Prostate gland (tissue), 2 donors: ENCODE measurements at places on chromosomes 13 and 19.

DNA sequence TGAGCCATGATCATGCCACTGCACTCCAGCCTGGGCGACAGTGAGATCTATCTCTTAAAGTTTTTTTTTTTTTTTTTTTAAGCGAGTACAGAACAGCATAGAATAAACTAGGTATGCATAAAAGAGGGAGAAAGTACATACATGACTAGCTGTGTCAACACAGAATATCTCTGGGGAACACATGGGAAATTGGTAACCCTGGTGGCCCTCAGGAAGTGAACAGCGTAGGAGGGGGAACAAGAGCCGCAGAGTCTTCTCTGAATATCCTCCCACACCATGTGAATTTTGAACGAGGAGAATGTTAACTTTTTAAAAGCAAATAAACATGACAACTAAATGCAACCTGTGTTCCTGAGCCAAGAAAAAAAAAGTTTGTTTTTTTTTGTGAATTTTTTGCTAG is 15.2 kb downstream of the PHLDB3 start:
- DNase-seq, result no peak

DNA sequence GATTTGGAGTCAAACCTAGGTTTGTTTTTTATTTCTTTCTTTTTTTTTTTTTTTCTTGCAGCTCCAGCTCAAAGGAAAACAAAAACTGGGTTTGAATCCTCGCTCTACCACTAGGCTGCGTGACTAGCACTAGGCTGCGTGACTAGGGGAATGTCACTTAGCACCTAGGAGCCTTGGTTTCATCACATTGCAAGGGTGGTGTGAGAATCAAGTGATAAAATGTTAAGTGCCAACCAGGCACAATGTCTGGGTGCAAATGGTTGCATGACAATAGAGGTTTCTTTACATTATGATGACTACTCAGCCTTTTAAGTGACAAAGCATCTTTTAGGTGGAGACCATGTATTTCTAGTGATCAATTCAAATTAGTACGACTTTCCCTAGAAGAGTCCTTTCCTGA is 27.9 kb downstream of the RCBTB2 start:
- DNase-seq, result no peak

- no peak for DNase-seq
Measured at GRCh38 chr13:102930566-102930965, 84.7 kb downstream of the ERCC5 start.

DNA sequence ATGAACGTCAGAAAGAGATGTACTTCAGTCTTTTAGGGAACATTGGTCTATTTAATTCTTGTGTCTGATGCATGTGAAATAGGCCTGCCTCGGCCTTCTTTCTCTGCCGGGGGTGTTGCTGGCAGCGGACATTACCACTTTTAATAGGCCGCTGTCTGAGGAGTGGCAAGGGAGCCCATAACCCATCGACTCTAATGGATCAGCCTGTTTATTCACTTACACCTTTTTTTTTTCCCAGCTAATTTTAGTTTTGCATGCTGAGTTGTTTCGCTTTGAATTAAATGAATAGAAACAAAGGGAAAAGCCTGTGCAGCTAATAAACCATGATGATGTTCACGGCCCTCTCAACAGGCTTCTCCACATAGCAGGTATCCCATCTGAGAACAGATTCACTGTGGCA is 78.4 kb downstream of the KCTD15 start:
- no peak for DNase-seq

GRCh38 chr13:34634448-34634847 is 307.6 kb upstream of the NBEA start:
- DNase-seq, result no peak

GRCh38 chr13:80841414-80841813 is 500.5 kb upstream of the SPRY2 start:
- no peak for DNase-seq

DNA sequence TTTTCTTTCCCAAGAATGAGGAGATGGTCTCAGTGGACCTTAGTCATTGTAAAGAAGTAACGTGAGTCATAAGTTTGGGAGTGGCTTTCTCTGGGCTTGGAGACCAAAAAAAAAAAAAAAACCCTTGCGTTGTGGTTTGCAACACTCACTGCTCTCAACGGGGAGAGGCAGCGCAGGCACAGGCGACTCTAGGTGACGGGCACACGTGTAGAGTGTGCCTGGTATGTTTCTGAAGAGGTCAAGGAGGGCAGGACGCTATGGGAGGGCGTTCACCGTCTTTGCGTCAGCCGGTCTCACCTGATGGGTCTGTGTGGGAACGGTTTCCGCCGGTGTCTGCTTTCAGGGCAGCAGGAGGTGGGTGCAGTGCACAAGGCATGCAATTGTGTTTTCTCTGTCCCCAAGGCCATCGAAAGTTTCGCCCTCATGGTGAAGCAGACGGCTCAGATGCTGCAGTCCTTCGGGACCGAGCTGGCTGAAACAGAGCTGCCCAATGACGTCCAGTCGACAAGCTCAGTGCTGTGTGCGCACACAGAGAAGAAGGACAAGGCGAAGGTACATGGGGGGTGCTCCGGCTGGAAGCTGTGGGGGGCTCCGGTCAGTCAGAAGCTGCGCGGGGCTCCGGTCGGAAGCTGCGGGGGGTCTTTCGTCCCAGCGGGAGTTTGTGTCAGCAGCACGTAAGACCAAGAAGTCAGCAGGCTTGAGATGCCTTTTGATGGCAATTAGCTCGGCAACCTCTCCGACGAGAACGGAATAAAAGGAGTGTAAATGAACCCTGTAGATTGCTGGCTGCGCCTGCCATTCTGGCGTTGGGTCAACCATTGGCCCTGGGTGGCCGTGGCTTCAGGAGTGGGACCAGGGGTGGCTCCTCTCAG is 40.8 kb upstream of the F7 start:
- DNase-seq, result no peak

DNA sequence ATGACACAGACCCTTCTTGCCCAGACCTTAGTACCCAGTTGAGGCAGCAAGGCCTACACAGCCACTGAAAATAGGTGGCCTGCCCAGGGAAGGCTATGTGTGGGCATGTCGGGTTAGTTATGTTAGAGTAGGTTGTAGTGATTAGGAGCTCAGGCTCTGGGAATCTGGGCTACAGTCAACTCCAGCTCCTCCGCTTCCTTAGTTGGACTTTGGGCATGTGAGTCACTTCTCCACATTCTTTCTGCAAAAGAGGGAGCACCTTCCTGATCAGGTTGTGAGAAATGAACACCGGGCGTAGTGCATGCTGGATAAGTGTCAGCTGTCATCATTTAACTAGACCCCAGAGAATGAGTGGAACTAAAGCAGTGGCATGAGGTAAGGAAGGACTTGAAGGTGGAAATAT is 64.8 kb downstream of the ARHGAP35 start:
- DNase-seq, result no peak

GRCh38 chr13:101944521-101944920 is 457.3 kb downstream of the FGF14 start:
- no peak for DNase-seq
